ENCODE measurements at places on chromosomes 4 and X.

DNA sequence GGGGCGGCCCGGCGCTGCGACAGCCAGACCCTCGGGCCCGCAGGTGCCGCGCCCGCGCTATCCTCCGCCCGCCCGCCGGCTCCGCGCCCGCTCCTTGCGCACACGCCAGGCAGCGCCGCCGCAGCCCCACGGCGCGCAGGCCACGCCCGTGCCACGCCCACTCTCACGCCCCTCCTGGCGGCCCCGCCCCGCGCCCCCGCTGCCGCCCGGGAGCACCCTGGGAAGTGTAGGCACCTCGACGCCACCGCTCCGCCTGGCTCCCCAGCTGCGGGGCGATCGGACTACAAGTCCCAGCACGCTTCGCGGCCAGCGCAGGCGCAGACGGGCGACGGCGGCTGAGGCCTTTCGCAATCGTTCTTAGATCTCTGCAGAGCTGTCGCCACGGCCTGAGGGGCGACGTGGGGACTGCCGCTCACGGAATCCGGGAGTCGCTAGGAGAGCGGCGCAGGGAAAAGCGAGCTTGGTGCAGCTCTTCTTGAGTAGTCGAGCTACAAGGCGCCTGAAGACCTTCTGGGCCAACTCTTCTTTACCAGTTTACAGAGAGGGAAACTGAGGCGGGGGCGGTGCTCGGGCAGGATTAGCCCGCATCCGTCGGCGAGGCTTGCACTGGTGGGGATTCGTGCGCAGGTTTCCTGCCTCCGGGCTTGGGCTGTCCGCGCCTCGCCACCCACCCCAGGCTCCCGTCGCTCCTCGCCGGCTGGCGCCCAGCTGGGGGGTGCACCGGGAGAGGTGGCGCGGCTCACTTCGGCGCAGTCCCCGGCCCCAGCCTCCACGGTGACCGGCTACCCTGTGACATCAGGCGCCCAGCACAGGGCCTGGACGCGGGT lies at the start of gene ABLIM2:
ABLIM2 (minus strand) TSS at position 104 of the 827 bp plus-strand sequence. CDS start 124 bp downstream, outside the sequence.
- DNase-seq: peak; percentile 96

GRCh38 chr4:107261241-107261874 lies 225.2 kb upstream of the DKK2 start:
- DNase-seq: no peak

GRCh38 chr4:20264688-20265087 lies 13.0 kb downstream of the SLIT2 start:
- DNase-seq: no peak

- DNase-seq: no peak
Observed at GRCh38 chr4:56326363-56326762, 60.9 kb downstream of the AASDH start.

GRCh38 chr4:87232216-87232615 lies 11.8 kb upstream of the KLHL8 start:
- no peak for DNase-seq

DNA sequence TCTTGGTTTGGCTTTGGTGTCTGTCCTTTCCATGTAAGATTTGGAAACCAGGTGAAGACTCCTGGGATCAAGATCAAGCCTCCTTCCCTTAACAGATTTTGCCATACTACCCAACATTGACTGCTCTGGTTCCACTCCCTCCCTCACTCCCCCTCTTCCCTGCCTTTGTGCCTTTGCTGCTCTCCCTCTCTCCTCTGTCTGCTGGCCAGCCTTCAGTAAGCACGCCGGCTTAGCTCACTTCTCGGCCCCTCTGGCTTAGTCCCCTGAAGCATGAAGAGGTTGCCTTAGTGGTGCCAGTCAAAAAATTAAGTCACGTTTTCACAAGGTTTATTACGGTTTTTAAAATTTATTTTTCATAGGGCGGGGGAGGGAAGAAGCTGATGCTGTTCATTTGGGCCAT lies 6.0 kb downstream of the GRIA3 start:
- DNase-seq: no peak

GRCh38 chrX:47611926-47612325 lies 7.7 kb downstream of the SYN1 start:
- no peak for DNase-seq

DNA sequence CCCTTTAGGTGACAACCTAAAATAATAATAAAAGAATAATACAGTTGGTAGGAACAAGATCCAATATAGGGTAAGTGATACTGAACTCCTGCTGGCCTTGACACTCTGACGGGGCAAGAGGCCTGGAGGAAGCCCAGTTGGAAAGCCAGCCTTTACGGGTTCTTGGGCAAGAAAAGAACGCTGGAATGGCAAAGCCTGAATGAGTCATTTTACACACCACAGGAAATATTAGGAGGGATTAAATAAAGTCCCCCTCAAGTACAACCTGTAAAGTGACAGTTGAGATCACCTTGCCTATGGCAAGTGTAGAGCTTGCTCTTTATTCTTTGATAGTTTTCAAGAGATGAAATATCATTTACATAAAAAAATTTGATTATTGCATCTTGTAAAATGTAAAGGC lies 244.5 kb upstream of the TLL1 start:
- no peak for DNase-seq

GRCh38 chr4:124810827-124811226 lies 98.3 kb upstream of the ANKRD50 start:
- DNase-seq: no peak

DNA sequence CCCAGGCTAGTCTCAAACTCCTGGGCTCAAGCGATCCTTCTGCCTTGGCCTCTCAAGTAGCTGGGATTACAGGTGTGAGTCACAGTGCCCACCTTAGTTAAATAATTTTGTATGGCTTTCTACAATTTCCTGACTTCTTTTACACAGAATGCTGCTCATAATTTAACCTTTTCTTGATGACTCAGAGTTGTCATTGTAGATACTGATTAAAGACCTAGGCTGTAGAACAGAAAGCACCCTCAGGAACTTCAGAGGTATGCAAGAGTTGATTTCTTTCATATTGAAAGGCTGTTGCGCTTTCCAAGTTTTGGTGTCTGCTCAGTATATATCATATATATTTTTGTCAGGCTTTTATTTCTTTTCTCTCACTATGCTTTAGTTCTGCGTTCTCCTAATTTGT lies 21.1 kb upstream of the GPR34 start:
- DNase-seq: no peak

DNA sequence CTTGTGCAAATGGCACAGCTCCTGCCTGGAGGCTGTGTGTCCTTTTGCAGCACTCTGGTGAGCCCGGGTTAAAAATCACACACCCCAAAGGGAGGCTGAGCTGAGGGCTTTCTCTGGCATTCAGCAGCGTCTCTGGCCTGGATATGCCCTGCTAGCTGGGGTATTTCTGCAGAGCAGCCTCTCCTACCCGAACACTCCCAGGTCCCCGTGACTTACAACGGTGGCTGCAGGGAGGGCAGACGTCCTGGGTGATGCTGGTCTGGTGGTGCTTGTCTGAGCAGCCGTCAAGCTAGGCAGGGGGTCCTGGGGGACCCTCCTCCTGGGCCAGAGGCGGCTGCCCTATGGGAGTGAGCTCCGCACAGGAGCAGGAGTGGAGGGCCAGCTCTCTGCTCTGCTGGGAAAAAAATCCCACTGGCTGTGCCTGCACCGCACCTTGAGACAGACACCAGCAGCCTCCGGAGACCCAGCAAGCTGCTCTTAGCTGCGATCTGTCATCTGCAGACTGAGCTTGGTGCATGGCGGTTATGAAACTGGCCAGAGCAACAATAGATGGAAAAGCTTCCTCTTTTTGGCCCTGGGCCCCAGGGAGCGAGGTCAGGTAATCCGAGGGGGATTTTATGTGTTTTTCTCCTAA lies 41.3 kb upstream of the ASMTL start:
- no peak for DNase-seq

DNA sequence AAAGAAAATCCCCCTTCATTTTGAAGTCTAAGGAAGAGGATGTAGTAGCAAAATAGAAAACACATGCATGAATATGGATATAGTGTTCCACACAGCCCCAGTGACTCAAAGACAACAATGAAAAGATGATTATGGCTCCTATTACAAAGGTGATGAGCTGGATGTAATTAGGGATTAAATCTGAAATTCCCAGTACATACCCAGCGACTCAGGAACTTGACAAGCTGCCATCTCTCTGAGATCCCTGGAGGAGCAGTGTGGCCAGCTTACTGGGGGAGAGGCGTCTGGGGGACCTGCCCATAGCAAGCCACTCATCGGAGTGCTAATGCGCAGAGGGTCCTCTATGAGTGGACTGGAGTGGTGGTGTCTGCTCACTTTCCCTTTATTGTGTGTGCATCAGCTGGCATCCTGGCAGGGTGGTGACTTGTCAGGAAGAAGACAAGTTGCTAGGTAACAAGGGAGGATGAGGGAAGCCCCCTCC lies 42.7 kb upstream of the MGST2 start:
- no peak for DNase-seq

DNA sequence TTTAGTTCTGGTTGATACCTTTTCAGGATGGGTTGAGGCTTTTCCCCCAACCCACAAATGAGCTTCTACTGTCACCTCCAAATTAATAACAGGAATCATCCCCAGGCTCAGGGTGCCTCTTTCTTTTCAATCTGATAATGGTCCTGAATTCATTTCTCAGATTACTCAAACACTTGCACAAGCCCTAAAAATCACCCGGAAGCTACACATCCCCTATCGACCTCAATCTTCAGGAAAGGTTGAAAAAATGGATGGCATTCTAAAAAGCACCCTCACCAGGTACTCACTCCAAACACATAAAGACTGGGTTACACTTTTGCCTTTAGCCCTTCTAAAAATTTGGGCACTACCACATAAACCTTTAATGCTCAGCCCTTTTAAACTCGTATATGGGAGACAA lies 79.9 kb downstream of the COQ2 start:
- DNase-seq: no peak

- no peak for DNase-seq
Observed at GRCh38 chrX:31929366-31929765, 857.5 kb upstream of the FTHL17 start.

GRCh38 chr4:168849030-168849675 lies 160.9 kb downstream of the CBR4 start:
- no peak for DNase-seq

DNA sequence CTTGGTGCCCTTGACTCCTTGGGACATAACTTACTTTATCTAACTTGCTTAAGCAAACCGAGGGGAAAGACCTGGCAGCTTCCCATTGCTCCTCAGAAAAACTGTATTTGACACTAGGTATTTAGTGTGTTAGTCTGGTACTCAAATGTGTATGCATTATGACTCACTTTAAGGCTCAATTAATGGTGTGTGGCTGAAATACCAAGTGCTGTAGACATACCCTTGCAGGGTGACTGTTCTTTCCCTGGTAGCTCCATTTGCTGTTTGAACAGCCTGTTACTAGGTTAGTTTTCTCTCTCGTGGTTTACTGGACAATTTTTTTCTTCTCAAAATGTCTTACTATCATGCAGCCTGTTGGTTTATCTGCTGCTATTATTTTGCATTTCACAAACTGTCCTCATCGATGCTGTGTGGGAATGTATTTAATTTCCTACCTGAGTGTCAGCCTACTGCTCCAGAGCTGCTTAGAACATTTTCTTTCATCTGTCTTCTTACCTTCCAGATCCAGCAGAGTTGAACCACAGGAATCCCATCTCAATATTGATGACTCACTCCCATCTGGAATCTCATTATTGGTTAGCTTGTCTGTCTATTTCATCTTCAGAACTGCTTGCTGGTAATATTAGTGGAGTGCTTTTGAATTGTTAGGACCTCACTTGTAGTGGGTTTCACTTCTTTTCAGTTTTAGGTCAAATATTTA lies 158.0 kb upstream of the FAT1 start:
- no peak for DNase-seq

DNA sequence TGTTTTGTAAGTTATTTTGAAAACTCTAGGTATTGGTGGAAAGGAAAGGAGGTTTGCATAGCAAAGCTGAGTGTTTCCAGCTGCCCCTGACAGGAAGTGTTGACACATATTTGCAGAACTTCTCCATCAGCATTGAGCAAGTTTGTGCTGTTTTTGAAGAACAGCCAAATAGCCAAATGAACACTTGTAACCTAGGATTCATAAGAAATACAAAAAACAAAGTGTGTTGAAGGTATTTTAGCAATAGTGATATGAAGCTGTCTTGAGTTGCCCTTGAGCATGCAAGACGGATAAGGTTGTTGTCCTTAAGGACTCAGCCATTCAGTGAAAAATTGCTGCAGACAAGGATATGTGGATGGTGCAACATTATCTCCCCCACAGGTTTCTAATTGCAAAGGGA lies 68.3 kb upstream of the PGM2 start:
- no peak for DNase-seq

GRCh38 chr4:30714408-30715031 lies 5.6 kb upstream of the PCDH7 start:
- no peak for DNase-seq

DNA sequence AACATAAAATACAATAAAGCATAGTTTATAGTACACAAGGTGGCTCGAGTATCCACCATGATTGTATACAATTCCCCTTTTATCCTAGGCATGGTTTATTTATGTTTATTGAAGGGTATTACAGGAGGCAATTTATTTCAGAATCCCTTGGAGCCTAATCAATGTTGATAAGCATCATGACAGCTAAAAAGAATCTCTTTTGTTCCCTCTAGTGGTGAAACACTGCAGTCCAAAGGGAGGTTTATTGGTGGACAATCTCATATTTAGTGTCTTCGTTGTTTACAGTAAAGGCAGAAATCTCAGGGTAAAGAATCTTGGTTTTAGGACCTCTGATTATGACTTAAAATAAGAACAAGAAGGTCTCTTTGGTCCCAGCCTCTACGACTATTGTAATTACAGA lies 1712.5 kb downstream of the C4orf33 start:
- DNase-seq: no peak

DNA sequence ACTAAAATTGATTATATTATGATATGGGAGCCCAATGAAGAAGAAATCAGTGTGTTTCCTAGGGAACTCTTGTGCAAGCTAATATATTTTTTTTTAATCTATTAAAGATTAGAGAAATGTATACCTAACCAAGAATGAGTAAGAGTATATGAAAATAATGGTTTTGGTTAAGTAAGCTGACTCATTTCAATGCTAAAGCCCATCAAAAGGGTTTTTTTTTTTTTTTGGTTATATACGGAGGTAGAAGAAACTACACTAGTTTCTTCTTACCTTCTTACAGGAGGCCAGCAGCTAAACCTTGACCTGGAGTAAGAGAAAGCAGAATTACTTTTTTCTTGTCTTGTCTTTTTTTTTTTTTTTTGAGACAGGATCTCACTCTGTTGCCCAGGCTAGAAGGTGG lies 27.5 kb downstream of the RUFY3 start:
- no peak for DNase-seq

DNA sequence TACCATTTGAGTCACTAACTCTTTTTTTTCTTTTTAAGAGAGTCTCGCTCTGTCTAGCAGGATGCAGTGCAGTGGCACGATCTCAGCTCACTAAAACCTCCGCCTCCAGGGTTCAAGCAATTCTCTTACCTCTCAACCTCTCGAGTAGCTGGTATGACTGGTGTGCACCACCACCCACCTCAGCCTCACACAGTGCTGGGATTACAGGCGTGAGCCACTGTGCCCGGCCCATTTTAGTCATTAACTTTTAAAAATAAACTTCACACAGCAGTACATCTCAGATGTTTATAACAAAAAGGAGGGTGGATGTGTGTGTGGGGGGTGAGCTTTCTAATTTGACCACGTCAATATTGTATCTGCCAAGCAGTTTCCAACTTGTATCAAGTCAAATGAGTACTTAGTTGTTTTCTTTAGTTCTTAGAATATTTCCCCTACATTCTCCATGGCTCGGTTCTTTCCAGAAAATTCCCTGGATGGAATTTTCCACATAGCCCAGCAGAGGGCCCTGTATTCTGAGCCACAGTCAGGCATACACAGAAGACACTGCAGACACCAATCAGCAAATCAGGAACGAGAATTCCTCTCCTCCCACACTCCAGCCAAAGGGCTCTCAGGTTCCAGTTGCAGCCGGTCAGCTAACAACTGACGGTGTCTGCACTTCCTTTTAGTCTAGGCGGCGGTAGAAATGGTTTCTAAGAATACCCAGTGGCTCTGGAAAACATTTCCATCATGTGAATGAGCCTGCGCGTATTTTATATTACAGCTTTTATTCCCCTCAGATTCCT lies 20.1 kb upstream of the ARAF start:
- DNase-seq: peak; percentile 67

Data from NCI-H774 (cell line).